Caco-2 (cell line): ENCODE measurements at places on chromosomes 6 and 20. TPM values are rescaled to one million over a fixed set of nuclear protein-coding genes. Genes with fewer than 3 reads are reported as not detected.
A peak's percentile ranks its signal among the peaks of the same experiment; 100 is the strongest.

GRCh38 chr20:37878835-37879599, 23.9 kb upstream of the VSTM2L start:
- peaks cover 10% of the 10 kb centered on the region; the same call in 1 of the 2 replicates for H3K4me1 ChIP-seq
- no peaks in the 10 kb centered on the region for H3K27me3 ChIP-seq
- DNase-seq = no peak
- no peak overlapping the region for H3K27ac ChIP-seq

GRCh38 chr6:127566651-127567050, 10.3 kb upstream of the C6orf58 start:
- no peak for DNase-seq
- no peak overlapping the region for H3K4me3 ChIP-seq
- no peaks in the 10 kb centered on the region for H3K27me3 ChIP-seq
- no peaks in the 10 kb centered on the region for H3K4me1 ChIP-seq
- no peaks in the 10 kb centered on the region for H3K36me3 ChIP-seq
- H3K27ac ChIP-seq = no peak overlapping the region

- H3K27me3 ChIP-seq = no peaks in the 10 kb centered on the region
- peak overlapping the region; percentile 28 for H3K27ac ChIP-seq
- DNase-seq = no peak
- H3K4me3 ChIP-seq = no peak overlapping the region
- no peaks in the 10 kb centered on the region for H3K4me1 ChIP-seq
Observed at GRCh38 chr6:74549746-74550145, 656.1 kb downstream of the COL12A1 start.

- H3K4me1 ChIP-seq = no peaks in the 10 kb centered on the region
- no peak overlapping the region for H3K4me3 ChIP-seq
- H3K27me3 ChIP-seq = no peaks in the 10 kb centered on the region
- DNase-seq = no peak
Observed at GRCh38 chr6:110270165-110270564, 88.0 kb downstream of the METTL24 start.

DNA sequence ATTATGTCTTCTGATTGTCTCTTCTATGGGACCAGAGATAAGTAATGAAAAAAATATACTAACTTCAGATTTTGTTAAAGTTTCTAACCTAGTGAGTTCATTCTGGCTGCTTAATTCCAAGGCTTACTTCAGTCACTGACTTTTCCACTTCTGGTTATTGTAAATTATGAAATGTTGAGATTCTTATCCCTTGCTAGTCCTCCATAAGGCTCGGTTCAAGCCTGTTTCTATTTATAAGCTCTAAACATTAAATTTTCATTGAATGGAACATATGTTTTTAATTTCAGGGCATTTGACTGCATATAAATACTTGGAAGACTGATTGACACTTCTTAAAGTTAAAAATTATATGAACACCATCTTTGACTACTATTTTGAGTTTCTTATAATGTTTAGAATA, 23.6 kb upstream of the NKAIN2 start:
- no peaks in the 10 kb centered on the region for H3K27me3 ChIP-seq
- H3K4me1 ChIP-seq = no peaks in the 10 kb centered on the region
- H3K27ac ChIP-seq = no peak overlapping the region
- H3K4me3 ChIP-seq = no peak overlapping the region
- no peak for DNase-seq
- no peaks in the 10 kb centered on the region for H3K36me3 ChIP-seq

- H3K36me3 ChIP-seq = no peaks in the 10 kb centered on the region
- no peak overlapping the region for H3K4me3 ChIP-seq
- H3K27me3 ChIP-seq = no peaks in the 10 kb centered on the region
Observed at GRCh38 chr6:32076321-32076809, 32.8 kb downstream of the TNXB start.

DNA sequence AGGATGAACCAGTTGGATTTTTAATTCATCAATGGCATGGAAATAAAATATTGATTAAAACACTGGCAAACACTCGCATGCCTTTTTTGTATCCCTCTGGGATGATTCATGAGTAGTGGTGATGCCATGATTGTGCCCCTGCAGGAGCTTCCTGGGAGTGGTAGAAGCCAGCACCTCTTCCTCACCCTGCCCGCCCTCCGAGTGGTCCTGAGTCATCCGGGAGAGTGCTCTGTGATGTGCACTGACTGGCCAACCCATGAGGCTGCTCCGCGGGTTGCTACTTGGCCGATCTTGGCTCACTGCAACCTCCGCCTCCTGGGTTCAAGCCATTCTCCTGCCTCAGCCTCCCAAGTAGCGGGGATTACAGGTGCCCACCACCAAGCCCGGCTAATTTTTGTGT, 27.4 kb downstream of the GJA10 start:
- no peaks in the 10 kb centered on the region for H3K36me3 ChIP-seq
- H3K27me3 ChIP-seq = no peaks in the 10 kb centered on the region
- no peak for DNase-seq
- H3K27ac ChIP-seq = no peak overlapping the region
- H3K4me3 ChIP-seq = no peak overlapping the region
- H3K4me1 ChIP-seq = no peaks in the 10 kb centered on the region

DNA sequence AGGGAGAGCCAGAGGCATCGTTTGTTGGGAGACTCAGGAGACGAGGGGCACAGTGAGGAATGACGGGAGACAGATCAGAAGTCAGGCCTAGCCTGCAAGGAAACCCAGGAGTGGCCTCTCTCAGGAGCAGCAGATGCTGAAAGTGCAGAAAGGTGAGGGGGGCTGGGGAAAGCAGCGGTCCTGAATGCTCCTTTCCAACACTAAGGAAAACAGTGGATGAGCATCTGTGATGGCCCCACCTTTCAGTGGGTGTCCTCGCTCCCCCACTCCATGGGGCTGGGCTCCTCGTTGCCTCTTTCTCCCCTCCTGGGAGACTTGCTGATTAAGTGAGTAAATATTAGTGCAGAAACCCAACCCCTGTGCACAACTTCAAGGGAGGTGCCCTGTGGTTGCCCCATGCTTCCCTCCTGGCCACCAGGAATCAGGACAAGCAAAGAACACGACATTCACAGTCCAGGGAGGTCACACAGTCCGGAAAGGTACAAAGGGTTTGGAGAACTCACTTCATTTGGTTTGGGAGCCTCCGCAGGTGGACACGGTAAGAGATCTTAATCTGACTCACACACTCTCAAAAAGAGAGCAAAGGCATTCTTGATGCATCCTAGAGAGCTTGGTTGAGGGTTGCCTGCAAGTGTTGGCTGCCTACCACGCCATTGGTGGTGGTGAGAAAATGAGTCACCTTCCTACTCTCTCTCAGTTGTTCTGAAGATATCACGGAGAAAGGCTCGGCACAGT, 9.7 kb upstream of the BPIFB1 start:
- no peak for DNase-seq
- no peaks in the 10 kb centered on the region for H3K4me1 ChIP-seq
- no peak overlapping the region for H3K4me3 ChIP-seq
- no peaks in the 10 kb centered on the region for H3K36me3 ChIP-seq
- no peaks in the 10 kb centered on the region for H3K27me3 ChIP-seq
- H3K27ac ChIP-seq = no peak overlapping the region

GRCh38 chr6:16979677-16980370, 122.0 kb upstream of the STMND1 start:
- no peaks in the 10 kb centered on the region for H3K4me1 ChIP-seq
- no peak for DNase-seq
- no peaks in the 10 kb centered on the region for H3K36me3 ChIP-seq
- no peak overlapping the region for H3K4me3 ChIP-seq

DNA sequence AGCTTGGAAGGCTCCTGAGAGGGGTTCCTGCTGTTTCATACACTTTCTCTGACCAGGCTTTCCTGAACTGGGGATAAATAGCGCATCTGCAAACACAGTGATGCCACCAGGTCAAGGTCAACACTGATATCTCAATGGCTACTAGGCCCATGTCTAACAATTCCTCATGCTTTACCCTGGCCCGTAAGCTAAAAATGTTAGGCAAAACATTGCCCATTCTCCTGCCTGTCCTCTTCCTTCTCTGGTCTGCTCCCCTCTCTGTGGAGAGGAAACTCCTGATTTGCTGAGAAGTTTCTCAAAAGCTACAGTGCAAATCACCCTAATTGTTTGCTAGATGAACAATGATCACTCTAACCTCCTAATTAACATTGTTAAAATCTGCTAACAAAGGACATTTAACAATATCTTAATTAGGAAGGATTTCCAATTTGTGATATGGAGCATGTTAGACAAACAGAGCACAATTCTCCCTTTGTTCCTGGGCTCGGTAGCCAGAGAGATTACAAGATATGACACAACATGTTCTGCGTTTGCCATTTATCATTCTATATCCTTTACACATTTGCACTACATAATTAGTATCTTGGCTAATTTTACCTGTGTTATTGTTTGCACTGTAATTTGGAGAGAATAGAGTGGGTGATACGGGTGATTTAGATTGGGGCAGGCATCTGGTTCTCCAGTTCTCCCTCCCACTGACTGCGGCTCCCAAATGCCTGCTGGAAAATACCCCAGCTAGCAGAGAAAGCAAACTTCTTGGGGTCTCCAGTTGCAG, 266.8 kb downstream of the CD83 start:
- no peak overlapping the region for H3K27ac ChIP-seq
- H3K4me1 ChIP-seq = peaks cover 33% of the 10 kb centered on the region
- H3K4me3 ChIP-seq = no peak overlapping the region
- no peak for DNase-seq
- no peaks in the 10 kb centered on the region for H3K36me3 ChIP-seq

GRCh38 chr6:10586302-10586701, 65.2 kb downstream of the GCNT2 start:
- DNase-seq = no peak
- no peaks in the 10 kb centered on the region for H3K36me3 ChIP-seq
- peak overlapping the region; percentile 86 for H3K27ac ChIP-seq
- H3K27me3 ChIP-seq = no peaks in the 10 kb centered on the region
- peak overlapping the region; percentile 34 for H3K4me3 ChIP-seq

- no peak for DNase-seq
- H3K36me3 ChIP-seq = peaks cover 50% of the 10 kb centered on the region
- no peaks in the 10 kb centered on the region for H3K4me1 ChIP-seq
- H3K4me3 ChIP-seq = no peak overlapping the region
- H3K27me3 ChIP-seq = no peaks in the 10 kb centered on the region
- H3K27ac ChIP-seq = peak overlapping the region; percentile 71
Observed at GRCh38 chr20:62319346-62319909, 16.6 kb downstream of the ADRM1 start.

DNA sequence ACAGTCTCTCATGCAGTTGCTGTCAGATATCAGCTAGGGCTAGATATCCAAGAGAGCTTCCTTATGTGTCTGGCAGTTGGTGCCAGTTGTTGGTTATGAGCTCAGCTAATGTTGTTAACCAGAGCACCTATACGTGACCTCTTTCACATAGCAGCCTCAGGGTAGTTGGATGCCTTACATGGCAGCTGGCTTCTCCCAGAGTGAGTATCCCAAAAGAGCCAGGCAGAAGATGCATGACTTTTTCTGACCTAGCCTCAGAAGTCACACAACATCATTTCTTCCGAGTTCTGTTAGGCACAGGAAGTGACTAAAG, 175.7 kb downstream of the VEGFA start:
- H3K4me3 ChIP-seq = no peak overlapping the region
- no peaks in the 10 kb centered on the region for H3K27me3 ChIP-seq
- DNase-seq = no peak
- H3K27ac ChIP-seq = no peak overlapping the region
- no peaks in the 10 kb centered on the region; the same call in 1 of the 2 replicates for H3K4me1 ChIP-seq
- no peaks in the 10 kb centered on the region for H3K36me3 ChIP-seq

- H3K27ac ChIP-seq = no peak overlapping the region
- H3K27me3 ChIP-seq = no peaks in the 10 kb centered on the region
- H3K4me1 ChIP-seq = no peaks in the 10 kb centered on the region
- no peak for DNase-seq
- H3K4me3 ChIP-seq = no peak overlapping the region
Observed at GRCh38 chr6:28811873-28812272, 111.9 kb downstream of the TRIM27 start.

- no peak overlapping the region for H3K4me3 ChIP-seq
- no peak overlapping the region for H3K27ac ChIP-seq
- no peak for DNase-seq
- no peaks in the 10 kb centered on the region for H3K4me1 ChIP-seq
- H3K36me3 ChIP-seq = no peaks in the 10 kb centered on the region
- no peaks in the 10 kb centered on the region for H3K27me3 ChIP-seq
Observed at GRCh38 chr20:48750941-48751635, 76.7 kb downstream of the PREX1 start.

GRCh38 chr6:160790028-160790792, 88.2 kb downstream of the PLG start:
- H3K4me1 ChIP-seq = no peaks in the 10 kb centered on the region
- H3K27me3 ChIP-seq = no peaks in the 10 kb centered on the region
- no peak overlapping the region for H3K4me3 ChIP-seq
- no peaks in the 10 kb centered on the region for H3K36me3 ChIP-seq
- H3K27ac ChIP-seq = no peak overlapping the region

DNA sequence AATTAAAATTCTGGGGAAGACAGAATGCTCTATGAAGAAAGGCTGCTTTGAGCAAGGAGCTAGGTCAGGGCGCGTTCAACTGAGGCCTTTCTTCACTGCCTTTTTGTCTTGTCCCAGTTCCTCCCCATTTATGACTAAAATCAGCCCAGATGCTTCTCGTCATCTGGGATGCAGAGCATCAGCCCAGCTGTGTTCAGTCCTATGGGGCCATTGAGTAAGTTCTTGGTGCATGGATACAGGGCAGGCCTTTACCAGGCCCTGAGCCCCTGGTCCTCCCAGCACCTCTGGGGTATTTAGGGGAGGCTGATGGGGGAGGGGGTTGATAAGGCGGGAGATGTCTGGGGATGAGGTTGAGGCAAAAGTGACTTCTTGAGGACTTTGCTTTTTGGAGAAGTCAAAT, 55.7 kb downstream of the PTPN1 start:
- H3K27me3 ChIP-seq = no peaks in the 10 kb centered on the region
- peaks cover 7% of the 10 kb centered on the region for H3K36me3 ChIP-seq
- no peak overlapping the region for H3K4me3 ChIP-seq

- 0 out of 2 replicates have a peak, but pooled peaks cover 7% of the 10 kb centered on the region for H3K4me1 ChIP-seq
- DNase-seq = no peak
- H3K4me3 ChIP-seq = no peak overlapping the region
- H3K27ac ChIP-seq = no peak overlapping the region
Observed at GRCh38 chr6:147802459-147802858, 294.0 kb downstream of the SAMD5 start.

DNA sequence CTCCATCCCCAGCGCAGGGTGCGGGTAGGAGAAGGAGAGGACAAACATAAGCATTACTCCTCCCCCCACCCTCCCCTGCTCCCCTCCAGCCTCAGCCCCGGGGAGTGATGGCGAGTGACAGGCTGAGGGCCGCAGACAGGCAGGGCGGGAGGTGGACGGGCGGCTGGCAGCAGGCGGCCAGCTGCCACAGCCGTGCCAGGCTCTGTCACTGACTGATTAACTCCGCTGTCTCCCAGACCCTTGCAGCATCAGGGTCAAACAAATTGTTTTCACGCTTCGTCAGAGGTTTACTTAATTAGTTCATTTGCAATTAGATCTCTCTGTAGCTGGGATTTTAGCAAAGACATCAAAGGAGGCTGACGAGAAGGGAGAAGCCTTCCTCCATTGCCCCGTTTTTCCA, 41.9 kb downstream of the FOXP4 start:
- peaks cover 25% of the 10 kb centered on the region for H3K4me1 ChIP-seq
- no peak overlapping the region for H3K27ac ChIP-seq
- H3K4me3 ChIP-seq = no peak overlapping the region
- no peak for DNase-seq
- no peaks in the 10 kb centered on the region for H3K27me3 ChIP-seq

The SYNGAP1 gene
- 17.1 and 18.3 TPM in 2 replicates for total RNA-seq

The GLO1 gene
- total RNA-seq = 146 and 155 TPM in 2 replicates

The TRERF1 gene
- 0.39 and 0.49 TPM in 2 replicates for total RNA-seq

The SERINC1 gene
- total RNA-seq = 70.2 and 72.2 TPM in 2 replicates

The APOBEC2 gene
- total RNA-seq = 2.5 and 4.8 TPM in 2 replicates

The VSX1 gene
- total RNA-seq = not detected in 2 replicates

The LY6G6F gene
- total RNA-seq = not detected in 2 replicates

The PPIL6 gene
- 0.30 TPM in 1 of 2 replicates, not detected in the other for total RNA-seq

The WFDC12 gene
- total RNA-seq = not detected in 2 replicates

The IPCEF1 gene
- 1.4 and 1.9 TPM in 2 replicates for total RNA-seq

The SH3BGRL2 gene
- 102 and 106 TPM in 2 replicates for total RNA-seq

The NOTCH4 gene
- 0.30 and 0.43 TPM in 2 replicates for total RNA-seq

The SERPINB1 gene
- 75.6 and 81.9 TPM in 2 replicates for total RNA-seq

The LPA gene
- total RNA-seq = not detected in 2 replicates

The BANF2 gene
- 2.1 and 3.0 TPM in 2 replicates for total RNA-seq

The ADISSP gene
- 54.7 and 56.1 TPM in 2 replicates for total RNA-seq
